DMS53 (cell line): ENCODE measurements at places on chromosomes 16 and 17.

DNA sequence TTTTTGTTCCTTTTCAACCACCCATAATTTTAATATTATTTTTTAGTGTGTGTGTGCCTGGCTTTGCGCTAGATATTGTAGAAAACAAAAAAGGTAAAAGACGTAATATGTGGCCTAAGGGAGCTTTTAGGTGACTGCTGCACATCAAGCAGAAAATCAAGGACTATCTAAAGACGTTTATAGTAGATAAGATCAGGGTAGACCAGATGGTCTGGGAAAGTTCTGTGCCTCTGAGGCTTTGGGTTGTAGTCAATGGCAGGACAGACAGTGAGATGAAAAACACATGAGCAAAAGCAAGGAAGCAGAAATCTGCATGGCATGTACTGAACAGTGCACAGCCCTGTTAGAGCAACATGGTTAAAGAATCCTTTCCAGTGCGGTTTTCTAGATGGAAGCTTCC lies 26.8 kb upstream of the ARHGAP23 start:
- DNase-seq, result no peak

DNA sequence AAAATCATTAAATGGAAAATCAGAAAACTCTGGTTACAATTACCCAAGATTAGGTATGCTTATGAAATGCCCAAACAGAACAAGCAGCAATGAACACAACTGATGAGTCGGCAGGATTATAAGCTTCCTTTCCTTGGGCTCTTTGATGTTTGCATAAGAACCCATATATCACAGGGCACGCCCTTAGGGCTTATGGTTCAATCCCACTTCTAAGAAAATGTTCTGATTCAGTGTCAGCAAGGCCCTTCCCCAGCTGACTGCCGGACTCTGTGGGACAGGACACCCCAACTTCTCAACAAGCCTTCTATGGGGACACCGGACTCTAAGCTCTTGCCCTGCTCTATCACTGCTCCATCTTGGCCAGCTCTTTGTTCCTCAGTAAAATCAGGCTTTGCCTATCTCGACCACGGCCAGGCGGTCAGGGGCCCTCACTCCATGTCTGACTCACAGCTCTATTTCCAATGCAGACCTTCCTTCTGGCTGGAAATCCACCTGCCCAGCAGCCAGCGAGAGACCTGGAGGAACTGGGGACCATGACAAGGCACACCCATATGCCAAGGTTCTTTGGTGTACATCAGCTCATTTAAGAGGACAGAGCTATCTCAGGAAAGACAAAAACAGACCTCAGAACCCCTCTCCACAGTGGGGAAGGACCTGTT lies 26.8 kb downstream of the LITAFD start:
- no peak for DNase-seq

GRCh38 chr16:56038564-56039098 lies 152.7 kb upstream of the GNAO1 start:
- no peak for DNase-seq

GRCh38 chr16:9900576-9900975 lies 281.7 kb downstream of the GRIN2A start:
- no peak for DNase-seq

DNA sequence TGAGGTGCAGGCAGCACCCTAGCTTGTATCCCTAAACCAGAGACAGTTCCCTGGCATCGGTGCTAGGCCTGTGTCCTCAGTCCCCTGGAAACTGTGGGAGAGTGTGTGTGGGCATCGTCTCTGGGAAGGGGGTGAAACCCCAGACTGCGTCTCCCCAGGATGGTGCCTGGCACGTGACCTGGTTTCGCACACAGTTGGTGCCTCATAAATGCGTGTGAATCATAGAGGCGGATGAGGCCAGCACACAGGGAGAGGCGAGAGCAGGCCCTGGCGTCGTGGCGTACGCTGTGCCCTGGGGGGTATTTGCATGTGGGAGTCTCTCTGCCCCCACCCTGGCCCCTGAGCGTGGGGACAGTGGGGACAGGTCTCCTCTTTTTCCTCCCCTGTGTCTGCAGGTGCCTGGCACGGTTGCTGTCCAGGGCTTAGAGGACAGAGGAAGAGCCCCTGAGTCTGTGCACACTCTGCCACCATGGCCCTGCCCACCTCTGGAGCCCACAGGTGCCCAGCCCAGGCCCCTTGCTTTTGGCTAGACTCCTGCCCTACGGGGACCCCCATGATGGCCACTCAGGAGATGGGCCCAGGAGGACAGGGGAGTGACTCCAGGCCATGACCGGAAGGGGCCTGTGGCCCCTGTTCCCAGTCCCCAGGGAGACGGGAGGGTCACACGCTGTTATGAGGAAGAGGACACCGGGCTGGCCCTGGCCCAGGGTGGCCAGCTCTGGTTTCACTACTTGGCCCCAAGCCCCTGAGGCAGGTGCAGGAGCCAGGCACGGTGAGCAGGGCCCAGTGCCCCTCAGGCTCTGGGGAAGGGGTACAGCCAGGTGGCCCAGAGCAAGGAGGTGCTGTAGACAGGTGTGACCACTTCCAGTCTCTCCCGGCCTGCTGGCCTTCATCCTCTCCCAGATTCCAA lies 1.3 kb upstream of the FSCN2 start:
- no peak for DNase-seq

- DNase-seq, result peak; percentile 90
These were observed 24.8 kb upstream of the BPTF start for GRCh38 chr17:67800495-67800928.

DNA sequence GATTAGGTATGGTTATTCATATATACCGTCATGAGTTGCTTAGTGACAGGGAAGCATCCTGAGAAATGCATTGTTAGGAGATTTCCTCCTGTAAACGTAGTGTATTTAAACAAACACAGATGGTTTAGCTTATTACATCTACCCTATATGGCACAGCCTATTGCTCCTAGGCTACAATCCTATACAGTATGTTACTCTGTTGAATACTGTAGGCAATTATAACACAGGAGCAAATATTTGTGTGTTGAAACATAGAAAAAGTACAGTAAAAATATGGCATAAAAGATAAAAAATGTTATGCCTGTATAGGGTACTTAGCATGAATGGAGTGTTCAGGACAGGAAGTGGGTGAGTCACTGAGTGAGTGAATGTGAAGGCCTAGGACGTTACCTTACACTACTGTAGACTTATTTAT lies 157.7 kb downstream of the CDH11 start:
- peak; percentile 64 for DNase-seq

GRCh38 chr17:27038676-27039075 lies 255.2 kb upstream of the WSB1 start:
- DNase-seq, result peak; percentile 19

DNA sequence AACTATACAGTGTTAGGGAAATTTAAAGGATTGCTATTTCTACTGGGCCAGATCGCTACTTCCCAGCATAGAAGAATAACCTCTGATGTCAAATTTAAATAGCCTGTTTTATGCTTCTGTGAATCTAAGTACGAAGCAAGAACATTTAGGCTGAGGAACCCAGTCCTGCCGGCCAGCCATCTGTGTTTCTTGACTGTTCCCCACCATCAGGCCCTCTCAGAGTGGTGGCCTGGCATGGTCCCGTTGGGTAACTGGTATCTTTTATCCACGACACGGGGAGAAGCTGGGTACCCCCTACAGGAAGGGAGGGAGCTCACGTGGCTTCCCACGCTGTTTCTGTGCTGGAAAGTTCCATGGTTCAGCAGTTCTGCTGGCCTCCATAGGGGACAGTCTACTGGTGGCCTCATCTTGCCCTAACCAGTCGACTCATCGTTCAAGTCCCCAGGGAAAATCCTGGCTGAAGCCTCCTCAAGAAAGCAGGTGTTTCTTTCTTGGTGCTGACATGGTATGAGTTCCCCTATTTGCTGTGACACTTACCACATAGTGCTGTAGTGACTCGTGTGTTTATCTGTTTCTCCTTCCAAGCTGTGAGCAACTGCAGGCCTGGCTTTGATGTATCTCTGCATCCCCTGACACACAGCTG lies 201.7 kb upstream of the NLRP1 start:
- no peak for DNase-seq

GRCh38 chr16:48057048-48057447 lies 98.7 kb downstream of the ABCC12 start:
- peak; percentile 22 for DNase-seq

DNA sequence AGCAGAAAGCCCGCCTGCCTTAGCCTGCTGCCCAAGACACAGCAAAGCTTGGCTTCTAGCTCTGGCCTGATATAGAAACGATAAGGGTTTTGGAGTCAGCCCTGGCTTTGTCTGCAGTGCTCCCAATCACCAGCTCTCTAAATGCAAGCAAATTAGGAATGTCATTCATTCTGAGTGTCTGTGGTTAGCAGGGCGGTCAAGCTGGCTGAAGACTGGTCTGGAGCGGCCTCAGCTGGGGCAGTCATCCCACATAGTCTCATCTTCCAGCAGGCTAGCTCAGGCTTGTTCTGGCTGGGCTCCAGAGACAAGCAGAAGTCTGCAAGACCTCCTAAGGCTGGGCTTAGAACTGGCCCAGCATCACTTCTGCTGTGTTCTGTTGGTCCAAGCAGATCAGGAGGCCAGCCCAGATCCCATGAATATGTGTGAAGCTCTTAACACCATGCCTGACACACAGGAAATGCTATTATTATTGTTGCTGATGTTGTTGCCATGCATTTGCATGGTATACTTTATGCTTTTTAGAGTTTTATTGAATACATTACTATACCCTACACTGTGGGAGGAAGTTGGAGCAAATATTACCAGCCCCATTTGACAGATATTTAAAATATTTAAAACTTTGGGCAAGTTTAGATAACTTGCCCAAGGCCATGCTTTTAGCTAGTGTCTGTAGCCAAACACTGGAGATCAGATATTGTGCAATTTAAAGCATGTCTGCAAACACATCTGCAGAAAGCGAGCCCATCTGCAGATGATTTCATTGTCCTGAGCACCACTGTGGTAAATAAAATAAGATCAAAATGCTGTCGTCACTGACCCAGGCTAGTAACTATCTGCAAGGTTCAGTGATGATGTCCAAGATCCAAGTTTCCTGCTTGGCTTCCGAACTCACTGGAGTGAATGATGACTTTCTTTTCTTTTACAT lies 24.8 kb downstream of the TMC7 start:
- no peak for DNase-seq

DNA sequence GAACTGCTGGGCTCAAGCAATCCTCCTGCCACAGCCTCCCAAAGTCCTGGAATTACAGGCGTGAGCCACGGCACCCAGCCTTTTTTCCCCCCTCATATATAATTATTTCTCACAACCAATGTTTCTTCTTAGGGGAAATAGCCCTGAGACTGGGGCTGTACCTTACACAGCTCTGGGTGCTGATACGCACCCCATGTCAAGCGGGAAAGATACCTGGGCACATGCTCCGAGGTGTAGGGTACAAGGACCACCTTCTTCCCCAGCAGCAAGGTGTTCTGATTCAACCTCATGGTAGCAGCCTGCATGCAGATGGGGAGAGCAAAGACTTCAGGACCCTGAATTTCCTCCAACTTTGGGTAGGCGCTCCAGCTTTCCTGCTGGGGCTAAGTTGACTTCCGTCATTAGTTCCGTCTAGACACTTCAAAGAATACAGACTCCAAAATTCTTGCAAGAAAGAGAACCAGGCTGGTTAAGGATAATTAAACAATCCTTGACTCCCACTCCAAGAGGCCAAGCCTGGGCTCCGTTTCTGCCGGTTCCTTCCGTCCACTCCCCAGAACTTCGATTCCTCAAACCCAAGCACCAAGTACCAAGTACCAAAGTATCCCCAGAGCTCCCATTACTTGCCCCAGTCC lies 619 bp downstream of the NAT9 start:
- peak; percentile 44 for DNase-seq

DNA sequence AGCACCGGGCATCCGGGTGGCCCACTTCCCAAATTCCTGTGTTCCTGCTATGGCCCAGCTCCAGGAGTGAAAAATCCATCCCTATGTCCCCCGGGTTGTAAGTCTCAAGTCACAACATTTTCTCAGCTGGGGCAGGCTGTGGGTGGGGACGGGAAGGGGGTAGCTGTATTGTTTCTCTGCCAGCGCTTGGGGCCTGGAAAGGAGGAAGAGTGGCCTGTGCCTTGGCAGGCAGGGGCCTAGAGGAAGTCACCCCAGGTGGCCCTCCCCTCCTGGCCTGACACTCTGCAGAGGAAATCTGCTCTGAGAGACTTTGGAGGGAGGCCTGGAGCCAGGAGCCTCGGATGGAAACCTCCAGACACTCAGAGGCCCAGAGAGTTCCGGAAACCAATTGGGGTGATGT lies 10.6 kb upstream of the SCN4A start:
- DNase-seq, result no peak

- peak; percentile 89 for DNase-seq
These were observed 967 bp upstream of the CDH15 start for GRCh38 chr16:89170346-89171215.

DNA sequence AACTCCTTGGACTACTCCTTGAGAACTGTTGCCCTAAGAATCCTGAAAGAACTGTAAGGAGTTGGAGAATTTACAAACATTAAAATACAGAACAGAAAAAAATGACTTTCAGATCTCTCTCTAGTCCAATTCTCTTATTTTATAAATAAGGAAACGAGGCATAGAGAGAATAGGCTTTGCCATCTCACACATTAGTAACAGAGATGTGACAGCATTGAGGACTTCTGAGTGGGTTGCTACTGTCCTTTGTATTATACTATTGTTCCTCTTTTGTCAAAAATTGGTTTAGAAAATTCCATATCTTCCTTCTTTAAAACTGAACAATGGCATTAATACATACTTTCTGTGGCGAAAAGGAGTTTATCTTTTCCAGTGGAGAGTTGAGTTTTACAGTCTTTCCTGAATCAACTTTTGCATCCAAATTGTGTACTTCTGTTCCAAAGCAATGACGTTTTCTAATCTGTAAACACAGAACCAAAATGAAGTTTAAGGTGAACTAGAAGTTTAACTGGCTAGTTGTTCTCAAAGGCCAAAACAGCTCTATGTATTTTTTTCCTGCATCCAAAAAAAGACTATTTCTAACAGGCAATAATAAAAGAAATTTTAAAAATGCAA lies 16.5 kb downstream of the BRIP1 start:
- DNase-seq, result no peak

DNA sequence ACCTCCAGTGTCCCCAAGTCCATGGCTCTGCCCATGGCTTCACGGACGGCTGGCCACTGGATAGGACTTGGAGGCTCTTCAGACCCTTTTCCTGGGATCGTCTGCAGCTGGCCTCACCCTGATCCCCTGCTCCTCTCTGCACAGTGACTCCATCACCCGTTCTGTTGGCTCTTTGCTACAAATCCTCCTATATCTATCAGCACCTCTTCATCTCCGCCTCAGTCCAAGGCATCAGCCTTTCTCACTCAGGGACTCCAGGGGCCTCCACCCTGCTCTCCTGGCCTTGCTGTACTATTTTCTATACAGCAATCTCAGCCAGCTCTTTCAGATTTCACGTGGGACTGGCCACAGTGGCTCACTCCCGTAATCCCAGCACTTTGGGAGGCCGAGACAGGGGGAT lies 10.7 kb upstream of the SNN start:
- no peak for DNase-seq

GRCh38 chr16:66081775-66082366 lies 284.6 kb upstream of the CDH5 start:
- DNase-seq, result peak; percentile 9

- DNase-seq, result no peak
These were observed 65.1 kb upstream of the HAS3 start for GRCh38 chr16:69040144-69040909.

- DNase-seq, result no peak
These were observed 72.4 kb downstream of the NOG start for GRCh38 chr17:56665864-56666263.

- no peak for DNase-seq
These were observed 36.3 kb upstream of the C1QL1 start for GRCh38 chr17:45004388-45004787.

- DNase-seq, result no peak
These were observed 6.6 kb downstream of the IL21R start for GRCh38 chr16:27408602-27409031.

GRCh38 chr17:58301504-58302150 lies 20.9 kb upstream of the MPO start:
- no peak for DNase-seq

- no peak for DNase-seq
These were observed 16.9 kb downstream of the CARHSP1 start for GRCh38 chr16:8851761-8852403.
